ENCODE measurements at places on chromosomes 11 and 22.
A peak's percentile ranks its signal among the peaks of the same experiment; 100 is the strongest.

GRCh38 chr22:44309137-44309536 lies 3.6 kb downstream of the SHISAL1 start:
- peak; percentile 54 for DNase-seq

DNA sequence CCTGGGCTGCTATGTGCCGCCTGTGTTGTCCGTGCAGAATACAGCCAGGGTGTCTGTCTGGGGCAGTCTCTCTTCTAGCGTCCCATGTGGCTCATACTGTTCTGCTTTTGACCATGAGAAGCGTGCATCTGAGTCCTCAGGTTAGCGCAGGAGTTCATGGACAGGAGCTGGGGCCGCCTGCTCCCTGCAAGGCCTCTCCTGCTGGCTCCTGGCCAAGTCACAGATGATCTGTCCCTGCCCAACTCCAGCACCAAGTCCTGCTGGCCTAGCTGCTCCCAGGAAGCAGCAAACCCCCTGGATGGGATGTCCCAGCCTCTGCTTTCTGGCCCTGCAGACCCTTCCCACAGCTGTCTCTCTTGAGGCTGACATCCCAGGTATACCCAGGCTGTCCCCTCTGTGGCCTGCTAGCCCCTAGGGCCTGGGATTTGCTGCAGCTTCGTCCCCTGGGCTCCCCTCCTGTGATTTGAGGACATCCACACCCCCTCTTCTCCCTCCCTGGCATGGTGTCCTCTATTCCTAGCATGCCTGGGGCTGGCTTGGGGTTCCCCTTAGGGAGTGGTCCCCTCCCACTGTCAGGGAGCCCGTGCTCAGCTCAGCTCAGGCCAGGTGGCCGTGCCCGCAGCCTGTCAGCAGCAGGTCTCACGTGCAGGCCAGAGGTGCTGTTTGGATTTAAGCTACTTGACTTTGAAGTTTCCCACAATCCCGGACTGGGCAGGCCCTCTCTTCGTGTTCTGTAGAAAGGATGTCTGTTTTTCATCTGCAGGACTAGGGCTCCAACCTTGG lies 17.8 kb downstream of the PRR5 start:
- DNase-seq = peak; percentile 33

- DNase-seq = no peak
Observed at GRCh38 chr22:20430101-20430719, 7.4 kb downstream of the SCARF2 start.

- DNase-seq = peak; percentile 88
Observed at GRCh38 chr11:17352950-17353820, 1.6 kb downstream of the NCR3LG1 start.

GRCh38 chr11:27904358-27905055 lies 203.4 kb downstream of the KIF18A start:
- DNase-seq = no peak

GRCh38 chr11:82003671-82004515 lies 729.8 kb downstream of the FAM181B start:
- DNase-seq = no peak

GRCh38 chr11:119248750-119249670 lies 42.9 kb downstream of the CBL start:
- DNase-seq = no peak

- no peak for DNase-seq
Observed at GRCh38 chr11:90845799-90846198, 623.0 kb upstream of the CHORDC1 start.

DNA sequence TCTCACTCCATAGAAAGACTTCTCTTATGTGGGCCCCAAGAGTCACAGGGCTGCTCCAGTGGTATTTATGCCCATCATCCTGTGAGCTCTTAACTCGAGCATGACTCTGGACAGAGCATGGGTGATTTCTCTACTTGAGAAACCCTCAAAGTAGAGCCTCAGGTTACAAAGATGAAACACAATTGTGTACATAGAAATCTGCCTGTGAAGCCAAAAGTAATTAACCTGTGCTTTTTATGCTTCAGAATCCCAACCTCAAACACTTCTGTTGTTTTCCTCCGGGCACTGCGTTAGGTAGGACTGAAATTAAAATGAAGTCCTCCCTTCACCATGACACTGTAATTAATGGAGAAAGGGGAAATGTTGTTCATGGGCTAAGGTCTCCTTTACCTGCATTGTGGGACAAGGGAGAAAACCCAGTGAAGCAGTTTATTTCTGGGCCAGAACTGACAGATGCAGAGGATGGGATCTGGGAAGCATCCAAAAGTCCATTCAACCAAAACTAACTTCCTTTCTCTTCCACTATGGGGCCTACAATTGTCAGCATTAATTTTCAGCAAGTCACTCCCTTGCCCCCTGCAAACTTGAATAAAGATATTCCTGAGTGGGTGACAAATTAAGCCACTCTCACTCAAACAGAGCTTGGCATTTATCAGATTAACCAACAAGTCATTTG lies 24.1 kb upstream of the POU2AF1 start:
- DNase-seq = no peak

GRCh38 chr11:58629857-58630256 lies 7.4 kb downstream of the CNTF start:
- no peak for DNase-seq

DNA sequence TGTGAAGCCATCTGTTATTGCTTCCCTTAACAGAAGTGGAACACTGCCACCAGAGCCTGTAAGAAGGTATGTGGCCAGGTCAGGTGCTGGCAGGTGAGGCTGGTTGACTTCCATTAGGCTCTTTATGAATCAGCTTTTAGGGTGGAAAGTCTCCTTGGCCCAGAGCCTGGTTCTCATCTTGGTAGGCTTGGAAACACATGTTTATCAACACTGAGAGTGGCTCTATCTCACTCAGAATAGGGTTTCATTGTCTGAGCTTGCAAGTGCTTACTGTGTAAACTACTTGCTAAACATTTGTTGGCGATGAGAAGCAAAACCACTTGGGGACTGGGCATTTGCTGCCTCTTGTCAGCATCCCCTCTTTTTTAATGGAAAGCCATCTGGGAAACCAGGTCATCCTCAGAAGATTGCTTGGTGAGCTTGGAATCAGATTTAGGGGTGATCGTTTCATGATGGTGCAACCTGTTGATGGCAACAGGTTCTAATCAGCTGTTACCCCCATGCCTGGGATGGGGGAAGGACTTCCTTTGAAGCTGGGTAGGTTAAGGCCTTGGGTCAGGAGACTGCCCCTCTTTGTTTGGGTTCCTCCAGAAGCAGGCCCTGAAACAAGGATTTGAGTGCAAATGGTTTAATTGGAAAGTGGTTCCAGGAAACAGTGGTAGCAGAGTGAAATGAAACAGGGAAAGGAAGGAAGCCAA lies 75.0 kb upstream of the AMPD3 start:
- no peak for DNase-seq

- DNase-seq = no peak
Observed at GRCh38 chr11:36622431-36623136, 24.5 kb upstream of the RAG2 start.

- DNase-seq = peak; percentile 71
Observed at GRCh38 chr22:36365020-36365411, 22.8 kb downstream of the MYH9 start.

- peak; percentile 52 for DNase-seq
Observed at GRCh38 chr11:121723246-121723741, 270.5 kb upstream of the SORL1-AS1 start.
